ENCODE measurements at places on chromosomes 13 and 19.

DNA sequence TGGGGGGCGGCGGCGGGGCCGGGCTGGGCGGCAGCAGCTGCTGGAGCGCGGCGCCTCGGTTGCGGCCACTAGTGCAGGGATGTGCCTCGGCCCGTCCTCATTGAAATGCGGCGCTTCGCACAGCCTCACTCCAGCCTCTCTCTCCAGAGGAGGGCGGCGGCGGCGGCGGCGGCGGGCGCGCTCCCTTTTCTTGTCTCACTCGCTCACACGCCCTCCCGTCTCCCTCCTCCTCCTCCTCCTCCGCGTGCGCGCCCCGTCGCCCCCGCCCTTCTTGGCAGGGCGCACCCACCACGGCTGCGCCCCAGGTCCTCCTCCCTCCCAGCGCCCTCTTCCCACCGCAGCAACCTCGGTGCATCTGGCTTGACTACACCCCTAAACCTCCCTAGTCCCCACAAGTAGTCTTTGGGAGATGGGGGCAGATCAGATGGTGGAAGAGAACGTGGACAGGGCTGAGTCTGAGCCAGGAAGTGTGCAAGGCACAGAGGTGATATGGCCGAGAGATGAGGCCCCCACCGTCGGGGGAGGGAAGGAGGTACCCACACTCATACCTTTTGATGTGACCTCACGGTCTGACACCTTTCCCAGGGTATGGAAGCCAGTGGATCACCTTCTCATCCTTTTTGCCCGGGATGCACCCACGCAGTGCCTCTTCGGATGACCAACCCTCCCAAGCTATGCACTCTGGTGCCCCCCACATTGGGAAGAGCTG lies at the start of gene DCLK1:
Gene DCLK1 (minus strand): TSS at position 161 of the 709 bp plus-strand sequence.
- peak; percentile 59 for DNase-seq

- DNase-seq = peak; percentile 5
Observed at GRCh38 chr19:30968210-30968609, 381.0 kb downstream of the TSHZ3 start.

- no peak for DNase-seq
Observed at GRCh38 chr19:17687141-17687856, 855 bp downstream of the UNC13A start.

DNA sequence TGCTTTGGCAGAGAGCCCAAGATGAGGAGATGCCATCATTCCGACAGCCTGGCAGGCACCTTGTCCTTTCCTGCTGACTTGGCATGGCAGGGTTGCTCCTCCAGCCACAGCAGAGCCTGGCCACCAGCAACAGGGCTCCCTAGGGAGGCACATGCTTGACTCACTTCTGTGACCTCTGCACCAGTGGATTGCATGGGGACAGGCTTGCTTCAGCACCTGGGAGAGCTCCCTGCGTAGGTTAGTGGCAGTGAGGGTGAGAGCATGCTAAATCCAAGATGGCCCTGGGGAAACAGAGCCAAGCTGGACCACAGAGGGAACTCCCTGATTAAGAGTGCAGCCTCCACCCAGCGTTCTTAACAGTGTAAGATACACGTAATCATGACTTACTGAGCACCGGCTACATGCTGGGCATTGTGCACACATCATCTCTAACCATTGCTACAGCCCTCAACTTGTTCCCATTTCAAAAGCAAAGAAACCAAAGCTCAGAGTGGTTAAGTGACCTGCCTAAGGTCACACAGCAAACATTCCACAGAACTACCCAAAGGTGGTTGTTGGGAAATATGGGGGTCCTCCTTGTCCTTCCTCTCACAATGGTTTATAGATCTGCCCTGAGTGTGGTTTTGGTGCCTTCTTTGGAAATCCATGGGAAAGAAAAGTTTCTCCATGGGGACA lies 116.6 kb upstream of the UQCRFS1 start:
- peak; percentile 17 for DNase-seq

- no peak for DNase-seq
Observed at GRCh38 chr13:29005763-29006120, 185.6 kb downstream of the MTUS2 start.

DNA sequence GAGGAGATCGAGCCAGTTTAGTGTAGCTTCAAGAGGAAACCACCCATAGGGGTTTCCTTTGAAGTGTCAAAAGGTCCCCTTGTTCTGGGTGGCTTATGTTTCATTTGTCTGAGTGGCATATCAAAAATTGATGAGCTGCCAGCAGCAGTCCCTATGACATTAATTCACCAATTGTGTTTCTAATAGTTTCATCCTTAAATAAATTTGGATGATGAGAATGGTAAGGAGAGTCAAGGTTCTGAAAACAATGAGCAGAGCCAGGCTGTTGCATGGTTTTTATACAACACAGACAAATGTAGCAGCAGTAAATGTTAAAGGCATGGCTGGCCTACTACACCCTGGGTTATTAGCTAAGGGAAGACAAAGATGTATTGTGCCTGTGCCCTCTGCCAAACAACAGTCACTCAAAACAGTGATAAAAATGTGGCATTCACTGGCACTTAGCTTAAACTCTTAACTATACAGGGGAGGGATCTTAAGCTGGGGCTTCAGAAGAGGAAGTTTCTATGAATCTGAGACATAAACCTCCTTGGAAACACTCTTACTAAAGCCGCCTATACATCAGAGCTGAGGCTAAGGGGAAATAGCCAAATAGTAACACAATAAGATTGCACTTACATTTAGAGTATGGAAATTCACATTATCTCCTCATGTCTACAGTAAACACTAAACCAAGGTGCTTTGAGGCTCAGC lies 200.5 kb downstream of the POU4F1 start:
- no peak for DNase-seq

DNA sequence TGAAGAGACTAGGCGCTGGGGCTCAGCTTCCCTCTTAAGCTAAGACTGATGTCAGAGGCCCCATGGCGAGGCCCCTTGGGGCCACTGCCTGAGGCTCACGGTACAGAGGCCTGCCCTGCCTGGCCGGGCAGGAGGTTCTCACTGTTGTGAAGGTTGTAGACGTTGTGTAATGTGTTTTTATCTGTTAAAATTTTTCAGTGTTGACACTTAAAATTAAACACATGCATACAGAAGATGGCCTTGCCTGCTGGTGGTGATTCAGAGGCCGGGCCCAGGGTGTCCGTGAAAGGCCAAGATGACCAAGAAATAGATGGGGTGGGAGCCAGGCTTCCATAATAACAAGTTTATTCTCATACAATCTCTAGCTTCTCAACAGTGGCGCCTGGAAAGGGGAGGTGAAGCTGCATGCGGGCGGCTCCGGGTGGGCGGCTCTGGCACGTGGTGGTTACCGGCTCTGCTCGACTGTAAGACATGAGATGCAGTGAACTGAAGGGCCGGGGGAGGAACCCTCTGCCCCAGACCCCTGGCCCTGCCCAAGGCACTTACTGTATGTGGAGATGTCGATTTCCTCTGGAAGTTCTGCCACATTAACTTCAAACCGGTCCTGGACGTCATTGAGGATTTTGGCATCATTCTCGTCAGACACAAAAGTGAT lies 10.5 kb downstream of the DDX39A start:
- no peak for DNase-seq

DNA sequence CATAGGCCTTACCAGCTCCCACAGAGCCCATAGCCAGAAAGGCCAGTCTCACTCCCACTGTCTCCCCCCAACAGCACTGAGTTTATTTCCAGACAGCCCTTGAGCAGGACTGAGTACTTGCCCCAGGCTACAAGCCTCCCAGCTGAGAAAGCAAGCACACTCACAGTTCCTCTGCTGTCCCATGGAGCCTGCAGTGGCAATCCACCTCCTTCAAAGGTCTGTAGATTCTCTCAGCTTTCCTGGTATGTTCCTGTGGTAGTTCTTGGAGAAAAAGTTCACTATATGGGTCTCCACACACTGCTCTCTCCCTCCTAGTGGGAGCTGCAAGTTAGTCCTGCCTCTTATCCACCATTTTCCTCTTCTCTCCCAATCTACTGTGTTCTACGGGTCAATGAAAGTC lies 728.7 kb downstream of the DIAPH3 start:
- no peak for DNase-seq

DNA sequence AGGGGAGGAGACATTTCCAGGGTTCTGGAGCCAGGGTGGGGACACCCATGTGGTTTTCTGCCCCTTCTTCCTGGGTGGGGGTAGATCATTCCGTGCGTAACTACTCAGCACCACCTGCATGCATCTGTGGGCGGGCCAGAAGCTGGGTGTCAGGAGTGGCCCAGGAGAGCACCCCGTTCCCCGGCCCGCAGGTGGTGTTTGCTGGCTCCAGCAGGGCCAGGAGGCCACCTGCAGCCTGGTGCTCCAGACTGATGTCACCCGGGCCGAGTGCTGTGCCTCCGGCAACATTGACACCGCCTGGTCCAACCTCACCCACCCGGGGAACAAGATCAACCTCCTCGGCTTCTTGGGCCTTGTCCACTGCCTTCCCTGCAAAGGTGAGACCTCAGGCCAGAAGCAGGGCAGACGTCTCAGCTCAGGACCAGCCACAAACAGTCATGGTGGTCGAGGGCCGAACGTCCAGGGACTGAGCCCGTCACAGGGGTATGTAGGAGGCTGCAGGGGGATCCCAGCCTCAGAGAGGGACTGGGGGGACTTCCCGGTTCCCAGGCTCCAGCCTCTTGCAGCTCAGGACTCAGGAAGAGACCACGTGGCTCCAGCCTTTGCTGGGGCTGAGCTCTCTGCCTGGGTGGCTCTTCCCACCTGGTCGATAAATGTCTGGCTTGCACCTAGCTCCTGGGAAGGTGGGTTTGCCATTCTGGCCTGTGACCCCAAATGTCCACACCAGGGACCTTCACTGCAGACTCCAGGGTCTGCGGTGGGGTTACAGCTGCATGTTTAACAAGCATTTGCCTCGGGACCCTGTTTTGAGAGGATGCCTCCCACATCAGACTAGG lies 1.6 kb downstream of the FSTL3 start:
- DNase-seq = no peak

DNA sequence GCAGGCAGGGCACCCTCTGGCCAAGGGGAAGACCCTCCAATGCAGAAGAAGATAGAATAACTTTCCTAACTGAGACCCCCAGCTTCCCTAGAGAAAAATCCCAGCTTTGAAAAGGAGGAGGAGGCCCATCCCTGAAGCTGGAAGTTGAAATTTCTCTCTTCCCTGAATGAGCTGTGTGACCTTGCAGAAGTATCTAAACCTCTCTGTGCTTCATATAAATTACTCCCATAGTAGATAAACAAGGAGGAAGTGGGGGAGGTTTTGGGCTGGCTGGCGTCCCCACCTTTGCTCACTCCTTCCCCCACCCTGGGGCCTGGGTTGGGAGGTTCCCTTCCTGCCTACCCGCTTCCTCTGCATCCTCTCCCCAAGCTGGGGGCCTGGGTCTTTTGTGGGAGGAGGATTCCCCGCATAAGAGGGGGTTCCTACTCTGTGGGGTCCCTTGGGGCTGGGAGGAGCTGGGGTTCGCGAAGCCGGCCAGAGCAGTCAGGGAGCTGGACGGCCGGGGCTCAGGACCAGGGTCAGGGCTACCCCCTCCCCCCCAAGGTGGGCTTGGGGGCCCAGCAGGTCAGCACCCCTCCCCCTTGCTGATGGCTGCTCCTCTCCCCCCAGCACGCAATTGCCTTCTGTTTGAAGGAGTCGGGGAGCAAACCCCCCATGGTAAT lies 11.7 kb downstream of the CAMSAP3 start:
- DNase-seq = no peak

DNA sequence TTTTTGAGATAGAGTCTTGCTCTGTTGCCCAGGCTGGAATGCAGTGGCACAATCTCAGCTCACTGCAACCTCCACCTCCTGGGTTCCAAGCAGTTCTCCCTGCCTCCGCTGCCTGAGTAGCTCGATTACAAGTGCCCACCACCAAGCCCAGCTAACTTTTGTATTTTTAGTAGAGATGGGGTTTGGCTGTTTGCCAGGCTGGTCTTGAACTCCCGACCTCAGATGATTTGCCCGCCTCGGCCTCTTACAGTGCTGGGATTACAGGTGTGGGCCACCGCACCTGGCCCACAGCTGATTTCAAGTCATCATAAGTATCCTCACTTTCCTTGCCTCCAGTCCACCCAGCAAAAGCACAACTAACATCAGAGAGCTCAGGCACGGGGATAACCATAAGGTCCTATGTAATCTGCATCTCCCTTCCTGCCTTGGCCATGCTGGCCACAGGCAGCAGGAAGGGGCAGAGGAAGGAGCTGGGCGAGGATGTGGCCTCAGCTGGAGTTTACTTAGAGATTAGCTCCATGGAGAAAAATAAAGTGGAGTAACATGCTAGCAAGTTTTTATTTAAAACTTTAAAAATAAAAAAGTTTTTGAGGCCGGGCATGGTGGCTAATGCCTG lies 22.9 kb upstream of the ADGRE1 start:
- DNase-seq = no peak

Measured in fibroblast of skin of scalp (primary cell).